ENCODE measurements at places on chromosomes 1 and 21.

DNA sequence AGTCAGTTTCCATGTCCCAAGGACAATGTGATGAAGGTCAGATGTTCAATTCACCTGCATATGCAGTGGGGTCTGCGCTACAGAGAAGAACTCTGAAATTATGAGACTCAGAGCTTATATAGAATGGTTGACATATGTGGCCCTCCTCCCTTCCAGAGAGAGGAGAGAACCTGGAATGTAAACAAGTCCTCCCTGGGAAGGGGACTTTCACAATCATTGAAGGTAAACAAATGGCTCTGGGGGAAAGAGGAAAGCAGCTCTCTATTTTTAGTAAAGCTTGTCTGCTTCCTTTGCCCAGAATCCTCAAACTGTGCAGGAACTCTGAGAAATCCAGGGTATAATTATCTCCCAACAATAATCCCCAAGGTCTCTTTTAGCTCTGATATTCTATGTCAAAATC lies 9.8 kb downstream of the OVGP1 start:
- DNase-seq, result no peak

DNA sequence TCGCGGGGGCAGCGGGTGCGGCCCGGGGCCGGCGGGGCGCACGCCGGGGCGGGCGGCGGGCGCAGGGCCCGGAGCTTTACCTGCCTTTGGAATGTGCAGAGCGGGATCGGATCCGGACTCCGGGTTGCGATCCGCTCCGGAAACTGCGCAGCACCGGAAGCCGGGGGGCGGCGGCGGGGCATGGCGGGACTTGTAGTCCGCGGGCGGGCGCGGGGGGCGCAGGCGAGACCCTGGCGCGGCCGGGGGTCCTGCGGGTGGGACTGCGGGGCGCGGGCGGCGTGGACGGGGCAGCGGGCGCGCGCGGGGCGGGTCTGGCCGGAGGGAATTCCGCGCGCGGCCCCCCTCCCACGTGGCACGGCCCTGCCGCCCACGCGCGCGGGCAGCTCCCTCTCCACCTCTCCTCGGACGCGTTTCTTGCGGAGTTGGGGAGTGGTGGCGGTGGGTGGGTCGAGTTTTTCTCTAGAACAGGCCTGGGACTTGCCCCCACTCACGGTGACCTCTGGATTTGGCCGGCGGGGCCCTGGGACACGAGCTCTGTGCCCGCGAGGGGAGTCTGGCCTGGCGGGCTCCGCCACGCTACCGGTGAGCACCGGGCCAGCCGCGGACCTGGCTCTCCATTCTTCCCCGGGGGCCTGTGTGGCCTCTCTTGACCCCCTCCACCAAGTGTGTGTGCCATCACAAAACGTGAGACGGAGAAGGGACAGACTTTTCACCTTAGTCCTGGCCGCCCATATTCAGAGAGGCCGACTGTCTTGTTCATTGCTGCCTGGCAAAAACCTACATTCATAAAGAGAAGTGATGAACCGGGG lies at the start of gene PRDM15:
TSS of gene PRDM15 (minus strand) at position 155 of the 809 bp plus-strand sequence. CDS start 18,981 bp downstream, outside the sequence.
- peak; percentile 16 for DNase-seq

DNA sequence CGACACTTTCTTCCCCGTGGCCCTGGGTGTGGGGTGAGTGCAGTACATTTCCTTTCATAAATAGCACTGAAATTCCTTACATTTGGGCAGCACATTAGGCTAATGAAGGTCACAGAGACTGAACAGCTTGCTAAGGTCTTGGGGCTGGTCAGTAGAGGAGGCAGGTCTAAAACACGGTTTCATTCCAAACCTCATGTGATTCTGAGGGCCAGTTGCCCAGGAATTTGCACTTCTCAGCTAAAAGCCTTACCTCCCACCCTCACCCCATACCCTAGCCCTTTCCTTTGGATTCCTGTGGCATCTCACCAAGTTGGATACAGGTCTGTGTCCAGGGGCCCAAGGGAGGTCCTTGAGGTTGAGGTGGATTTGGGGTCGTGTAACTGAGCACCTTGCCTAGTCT lies 147.8 kb upstream of the CD34 start:
- no peak for DNase-seq

DNA sequence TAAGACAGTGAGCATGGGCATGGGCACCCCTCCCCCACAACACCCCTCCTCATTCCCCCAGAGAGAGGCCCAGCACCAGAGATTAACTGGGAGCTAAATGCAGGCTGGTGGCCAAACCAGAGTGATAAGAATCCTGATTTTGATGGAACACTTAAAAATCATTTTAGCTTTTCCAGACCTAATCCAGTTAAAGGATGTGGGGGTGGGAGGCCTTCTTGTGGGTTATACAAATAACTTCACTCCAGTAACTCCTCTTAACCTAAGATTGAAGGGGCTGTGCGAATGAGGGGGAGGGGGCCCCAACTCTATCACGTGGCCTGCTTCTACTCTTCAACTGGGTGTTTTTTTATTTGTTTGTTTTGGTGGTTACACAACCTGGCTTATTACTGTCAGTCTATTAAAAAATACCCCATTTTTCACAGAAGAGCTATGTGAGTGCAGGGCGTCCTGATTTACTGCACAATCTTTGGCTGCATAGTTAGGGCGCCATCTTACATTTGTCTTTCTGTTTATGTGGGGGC lies 398.1 kb upstream of the LYPLAL1 start:
- DNase-seq, result no peak

GRCh38 chr1:240843798-240844197 lies 231.8 kb upstream of the GREM2 start:
- DNase-seq, result no peak

- no peak for DNase-seq
Measured at GRCh38 chr1:244603498-244603897, 49.4 kb upstream of the DESI2 start.
